ENCODE measurements at places on chromosomes 13 and 19. TPM values are rescaled to one million over a fixed set of nuclear protein-coding genes. Genes with fewer than 3 reads are reported as not detected.

Gene OR7E24
- total RNA-seq: not detected

DNA sequence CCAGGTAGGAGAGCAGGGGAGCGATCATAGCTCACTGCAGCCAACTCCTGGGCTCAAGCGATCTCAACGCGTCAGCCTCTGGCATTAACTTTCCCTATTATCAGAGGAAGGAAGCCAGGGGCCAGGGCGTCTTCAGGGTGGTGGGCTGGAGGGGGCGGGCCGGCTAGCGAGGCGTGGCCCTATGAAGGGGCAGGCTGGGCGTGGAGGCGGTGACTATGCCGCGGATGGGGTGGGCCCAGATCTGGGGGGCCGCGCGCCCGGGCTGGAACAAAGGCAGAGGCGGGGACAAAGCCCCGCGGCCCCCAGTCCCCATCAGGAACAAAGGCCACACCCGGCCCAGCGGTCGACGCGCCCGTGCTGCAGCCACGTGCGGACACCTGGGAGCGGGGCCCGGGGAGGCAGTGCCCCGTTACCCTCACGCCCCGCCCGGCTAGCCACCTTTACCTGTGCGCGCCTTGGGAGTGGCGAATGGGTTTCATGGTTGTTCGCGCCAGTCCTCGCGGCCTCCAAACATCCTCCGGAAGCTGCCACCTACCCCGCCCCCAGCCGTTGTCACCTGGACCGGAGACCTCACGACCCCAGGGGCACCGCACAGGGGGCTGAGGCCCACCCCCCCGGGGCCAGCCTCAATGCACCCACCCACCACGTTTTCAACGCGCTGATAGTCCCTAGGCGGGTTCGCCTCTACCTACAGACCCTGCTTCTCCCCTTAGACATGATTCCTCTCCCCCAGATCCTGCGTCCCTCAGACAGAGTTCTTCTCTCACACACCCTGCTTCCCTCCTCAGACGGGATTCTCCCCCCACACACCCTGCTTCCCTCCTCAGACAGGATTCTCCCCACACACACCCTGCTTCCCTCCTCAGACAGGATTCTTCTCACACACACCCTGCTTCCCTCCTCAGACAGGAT, 5.4 kb upstream of the TRIM28 start:
- no peaks in the 10 kb centered on the region for H3K36me3 ChIP-seq
- no peak for DNase-seq
- peak overlapping the region; percentile 22 for H3K4me3 ChIP-seq
- H3K27ac ChIP-seq: peak overlapping the region; percentile 78
- H3K4me1 ChIP-seq: peaks cover 6% of the 10 kb centered on the region
- no peaks in the 10 kb centered on the region for H3K27me3 ChIP-seq

DNA sequence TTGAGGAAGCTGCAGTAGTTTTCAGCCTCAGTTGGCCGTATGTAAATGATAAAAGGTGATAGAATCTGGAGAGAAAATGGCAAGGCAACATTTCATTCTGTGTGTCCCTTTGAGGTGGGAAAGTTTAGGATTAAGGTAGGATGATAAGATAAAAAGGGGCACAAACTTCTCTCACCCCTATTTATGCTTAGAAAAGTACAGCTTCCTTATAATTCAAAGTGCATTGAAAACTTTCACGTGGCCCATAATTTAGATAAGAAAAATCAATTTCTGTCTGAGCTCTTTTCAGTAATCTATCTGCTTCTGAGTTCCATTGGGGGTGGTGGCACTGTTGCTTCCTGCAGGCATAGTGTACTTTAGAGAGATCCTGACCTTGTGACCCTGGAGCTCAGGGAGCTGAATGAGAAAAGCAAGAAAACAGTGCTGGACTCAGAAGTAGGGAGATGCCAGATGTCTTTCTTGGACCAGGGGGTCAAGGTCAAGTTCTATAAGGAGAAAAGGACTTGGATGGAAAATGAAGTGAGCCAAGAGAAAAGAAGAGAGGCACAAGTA, 187.3 kb downstream of the NDFIP2 start:
- H3K4me1 ChIP-seq: no peaks in the 10 kb centered on the region
- no peak for DNase-seq
- H3K27me3 ChIP-seq: no peaks in the 10 kb centered on the region
- H3K36me3 ChIP-seq: no peaks in the 10 kb centered on the region

DNA sequence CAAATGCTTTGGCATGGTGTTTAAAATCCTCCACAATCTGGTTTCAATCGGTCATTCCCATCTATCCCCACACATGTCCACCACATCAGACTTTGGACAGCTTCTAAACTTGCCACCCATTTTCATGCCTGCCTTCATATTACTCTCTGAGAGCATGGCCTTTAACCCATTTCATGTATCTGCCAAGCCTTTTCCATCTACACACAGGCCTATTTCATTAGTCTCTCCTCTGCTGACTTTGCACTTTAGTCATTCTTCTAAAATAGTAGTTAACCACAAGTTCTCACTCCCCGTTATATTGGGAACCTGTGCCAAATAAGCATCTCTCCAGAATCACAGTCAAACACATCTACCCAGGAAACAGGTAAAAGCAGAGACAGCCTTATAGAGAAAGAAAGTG, 142.2 kb downstream of the MZT1 start:
- DNase-seq: no peak
- no peak overlapping the region for H3K4me3 ChIP-seq
- H3K27me3 ChIP-seq: no peaks in the 10 kb centered on the region
- H3K4me1 ChIP-seq: no peaks in the 10 kb centered on the region
- H3K36me3 ChIP-seq: no peaks in the 10 kb centered on the region

DNA sequence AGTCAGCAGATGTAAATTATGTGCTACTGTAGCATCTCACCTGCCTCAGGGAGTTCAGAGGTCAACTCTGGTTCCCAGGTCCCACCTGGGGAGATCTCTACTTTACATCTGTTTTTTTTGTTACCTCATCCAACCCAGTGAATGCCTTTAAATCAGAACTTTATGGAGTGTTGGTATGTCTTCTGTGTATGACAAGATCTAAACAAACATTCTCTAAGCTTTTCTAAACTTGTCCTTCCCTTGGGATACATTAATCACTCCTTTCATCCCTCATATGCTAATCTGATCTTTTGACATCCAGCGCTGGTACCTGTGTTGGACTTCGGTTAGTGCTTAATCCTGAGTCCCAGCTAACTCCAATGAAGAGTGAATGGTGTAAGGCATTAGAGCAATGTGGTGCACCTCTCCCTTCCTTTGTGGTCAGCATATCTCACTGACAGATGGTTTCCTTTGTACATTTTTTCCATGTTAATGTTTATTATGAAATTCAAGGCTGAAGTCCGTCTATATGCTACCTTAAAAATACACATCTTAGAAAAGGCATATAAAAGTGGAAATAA, 213.4 kb downstream of the ABCC4 start:
- no peak overlapping the region for H3K27ac ChIP-seq
- no peaks in the 10 kb centered on the region for H3K36me3 ChIP-seq
- H3K4me1 ChIP-seq: no peaks in the 10 kb centered on the region
- H3K27me3 ChIP-seq: no peaks in the 10 kb centered on the region

DNA sequence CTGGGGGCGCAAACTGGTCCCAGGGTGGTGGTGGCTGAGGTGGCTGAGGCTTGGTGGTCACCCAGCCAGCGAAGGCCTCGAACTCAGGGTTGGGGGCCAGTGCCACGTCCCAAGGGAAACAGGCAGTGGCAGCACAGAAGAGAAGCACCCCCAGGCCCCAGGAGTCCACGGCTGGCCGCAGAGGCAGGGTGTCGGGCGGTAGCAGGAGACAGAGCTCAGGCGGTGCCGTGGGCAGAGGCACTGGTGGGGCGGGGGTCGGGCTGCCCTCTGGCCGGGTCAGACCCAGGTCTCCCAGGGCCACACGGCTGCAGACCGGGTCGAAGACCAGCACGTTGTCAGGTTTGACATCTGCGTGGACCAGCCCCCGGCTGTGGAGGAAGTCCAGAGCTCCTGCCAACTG, 4.2 kb upstream of the SBK2 start:
- no peaks in the 10 kb centered on the region for H3K27me3 ChIP-seq
- H3K4me1 ChIP-seq: no peaks in the 10 kb centered on the region
- no peak overlapping the region for H3K4me3 ChIP-seq
- H3K27ac ChIP-seq: no peak overlapping the region

Gene ZNF431
- 11.8 TPM for total RNA-seq

GRCh38 chr19:58400916-58401839, 5.7 kb downstream of the RNF225 start:
- no peaks in the 10 kb centered on the region for H3K36me3 ChIP-seq
- H3K27ac ChIP-seq: peak overlapping the region; percentile 90
- peak overlapping the region; percentile 50 for H3K4me3 ChIP-seq
- no peaks in the 10 kb centered on the region for H3K27me3 ChIP-seq
- peak; percentile 100 for DNase-seq

DNA sequence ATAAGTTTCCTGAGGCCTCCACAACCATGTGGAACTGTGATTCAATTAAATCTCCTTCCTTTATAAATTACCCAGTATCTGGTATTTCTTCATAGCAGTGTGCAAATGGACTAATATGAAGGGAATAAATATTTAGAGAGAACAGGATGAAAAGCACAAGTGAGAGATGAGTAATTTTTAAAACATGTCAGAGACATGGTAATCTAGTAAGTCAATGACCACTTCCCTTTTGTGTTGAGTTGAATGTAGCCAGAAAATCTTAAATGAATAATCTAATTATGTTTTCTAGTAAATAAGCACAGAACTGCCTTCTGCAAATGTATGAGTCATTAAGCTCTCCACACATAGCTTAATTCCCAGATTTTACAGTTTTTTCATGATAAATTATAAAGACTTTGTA, 524.1 kb upstream of the SLITRK5 start:
- no peak overlapping the region for H3K27ac ChIP-seq
- no peaks in the 10 kb centered on the region for H3K4me1 ChIP-seq
- H3K27me3 ChIP-seq: no peaks in the 10 kb centered on the region
- no peak for DNase-seq
- H3K4me3 ChIP-seq: no peak overlapping the region

DNA sequence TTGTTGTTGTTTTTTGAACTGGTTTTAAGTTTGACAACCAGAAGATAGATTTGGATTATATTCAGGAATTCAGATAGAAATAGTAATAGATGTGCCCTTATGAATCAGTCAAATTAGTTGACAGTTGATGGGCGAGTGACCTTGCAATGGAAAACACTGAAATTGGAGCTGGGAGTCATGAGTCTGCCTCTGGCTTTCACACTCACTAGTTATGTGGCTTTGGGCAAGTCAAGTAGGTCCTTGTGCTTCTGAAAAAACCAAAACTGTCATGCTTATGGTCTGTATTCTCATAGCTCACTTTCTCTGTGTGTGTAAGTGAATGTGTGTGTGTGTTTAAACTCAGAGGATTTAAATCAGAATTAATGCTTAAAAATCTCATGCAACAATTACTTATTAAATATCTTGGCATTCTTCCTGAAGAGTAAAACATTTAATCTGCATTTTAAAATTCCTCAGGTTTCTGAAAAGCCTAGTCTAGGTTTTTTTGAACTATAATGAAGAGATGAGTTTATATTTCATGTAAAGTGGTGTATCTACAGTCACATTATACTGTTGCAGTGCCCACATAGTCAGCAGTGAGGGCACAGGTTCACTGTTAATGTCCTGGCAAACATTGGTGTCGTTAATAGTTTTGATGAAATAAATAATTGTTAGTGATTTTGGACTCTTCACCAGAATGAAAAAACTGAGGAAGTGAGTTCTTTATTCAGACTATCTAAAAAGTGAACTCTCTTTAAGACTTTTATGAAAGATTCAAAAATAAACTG, 32.5 kb downstream of the UCHL3 start:
- H3K36me3 ChIP-seq: no peaks in the 10 kb centered on the region
- no peaks in the 10 kb centered on the region for H3K4me1 ChIP-seq
- H3K27me3 ChIP-seq: no peaks in the 10 kb centered on the region
- DNase-seq: no peak
- no peak overlapping the region for H3K4me3 ChIP-seq
- no peak overlapping the region for H3K27ac ChIP-seq

Gene MYO1F
- total RNA-seq: 8.5 TPM

DNA sequence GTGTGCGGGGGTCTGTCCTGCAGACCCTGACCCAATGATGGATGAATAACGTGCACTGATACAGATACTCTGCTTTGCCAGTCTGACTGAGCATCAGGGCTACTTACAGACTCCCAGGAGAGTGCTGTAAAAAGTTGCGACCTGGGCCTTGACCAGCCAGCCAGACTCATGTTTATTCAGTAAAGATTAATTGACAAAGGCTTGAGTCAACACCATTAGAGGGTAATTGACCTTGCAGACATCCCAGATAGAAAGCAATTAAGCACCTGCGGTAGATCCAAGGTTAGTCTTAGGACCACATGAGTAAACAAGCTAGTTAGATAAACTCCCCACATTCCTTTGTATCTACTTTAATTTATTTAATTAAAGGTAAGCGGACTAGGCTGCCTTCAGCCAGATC, 10.4 kb downstream of the NUDT19 start:
- no peak overlapping the region for H3K4me3 ChIP-seq
- H3K4me1 ChIP-seq: no peaks in the 10 kb centered on the region
- H3K27me3 ChIP-seq: no peaks in the 10 kb centered on the region

DNA sequence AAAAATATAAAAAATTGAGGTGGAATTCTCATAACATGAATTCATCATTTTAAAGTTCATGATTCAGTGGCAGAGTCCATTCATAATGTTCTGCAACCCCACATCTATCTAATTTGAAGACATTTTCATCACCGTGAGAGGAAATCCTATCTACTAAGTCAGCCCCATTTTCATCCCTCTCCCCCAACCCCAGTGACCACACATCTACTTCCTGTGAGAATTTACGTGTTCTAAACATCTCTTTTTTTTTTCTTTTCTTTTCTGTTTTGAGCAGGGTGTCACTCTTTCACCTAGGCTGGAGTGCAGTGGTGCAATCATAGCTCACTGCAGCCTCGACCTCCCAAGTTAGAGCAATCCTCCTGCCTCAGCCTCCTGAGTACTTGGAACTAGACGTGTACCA, 17.5 kb downstream of the ATCAY start:
- DNase-seq: no peak
- peaks cover 31% of the 10 kb centered on the region for H3K27me3 ChIP-seq
- H3K27ac ChIP-seq: no peak overlapping the region
- no peaks in the 10 kb centered on the region for H3K4me1 ChIP-seq

GRCh38 chr19:23771316-23771715, 12.6 kb upstream of the ZNF681 start:
- no peaks in the 10 kb centered on the region for H3K36me3 ChIP-seq
- no peaks in the 10 kb centered on the region for H3K4me1 ChIP-seq
- H3K4me3 ChIP-seq: no peak overlapping the region
- H3K27me3 ChIP-seq: no peaks in the 10 kb centered on the region
- no peak overlapping the region for H3K27ac ChIP-seq

- H3K27ac ChIP-seq: no peak overlapping the region
- no peak for DNase-seq
- no peak overlapping the region for H3K4me3 ChIP-seq
- no peaks in the 10 kb centered on the region for H3K36me3 ChIP-seq
- no peaks in the 10 kb centered on the region for H3K4me1 ChIP-seq
Measured at GRCh38 chr19:8257052-8257443, 47.9 kb downstream of the CERS4 start.

Gene CACNG8
- not detected for total RNA-seq

All from breast epithelium (tissue), 4 donors.